Stimulated activated CD4-positive, alpha-beta T cell treated with anti-CD3 and anti-CD28 coated beads, Interleukin-2, amount 100 ng/mL, for 24 hours (primary cell): ENCODE measurements at places on chromosomes 3 and 15.

DNA sequence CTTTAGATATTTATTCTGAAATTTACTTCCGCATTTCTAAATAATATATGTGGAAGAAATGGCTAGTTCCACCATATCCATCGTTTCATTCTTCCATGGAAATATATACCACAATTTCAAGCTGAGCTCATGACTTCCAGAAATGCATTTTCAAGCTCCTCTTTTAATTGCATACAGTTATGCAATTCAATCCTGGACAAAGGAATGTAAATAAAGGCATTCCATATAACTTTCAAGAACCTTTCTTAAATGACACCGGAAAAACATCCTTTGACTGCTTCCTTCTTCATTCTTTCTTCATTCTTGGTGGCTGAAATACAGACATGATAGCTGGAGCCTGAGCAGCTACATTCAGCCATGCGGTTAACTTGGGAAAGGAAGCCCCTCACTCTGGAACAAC is 185.2 kb upstream of the GADL1 start:
- no peak for DNase-seq

DNA sequence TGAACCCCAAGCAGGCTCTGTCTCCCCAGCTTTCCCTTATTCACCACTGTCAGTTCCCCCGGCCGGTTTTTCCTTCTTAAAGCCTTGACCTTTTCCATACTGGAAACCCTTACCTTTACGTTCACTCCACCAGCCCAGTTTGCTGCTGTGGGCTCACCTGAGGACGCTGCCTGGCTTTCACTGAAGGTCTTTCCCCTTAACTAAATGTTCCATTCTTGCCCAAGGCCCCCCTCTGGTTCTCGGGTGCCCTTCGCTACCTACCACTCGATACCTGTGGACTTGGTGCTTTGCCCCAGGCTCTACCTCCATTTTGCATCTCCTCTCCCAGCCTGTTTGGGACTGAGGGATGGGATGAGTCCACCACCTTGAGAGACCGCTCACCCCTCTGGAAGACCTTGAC is 851 bp downstream of the AP2M1 start:
- DNase-seq, result no peak

DNA sequence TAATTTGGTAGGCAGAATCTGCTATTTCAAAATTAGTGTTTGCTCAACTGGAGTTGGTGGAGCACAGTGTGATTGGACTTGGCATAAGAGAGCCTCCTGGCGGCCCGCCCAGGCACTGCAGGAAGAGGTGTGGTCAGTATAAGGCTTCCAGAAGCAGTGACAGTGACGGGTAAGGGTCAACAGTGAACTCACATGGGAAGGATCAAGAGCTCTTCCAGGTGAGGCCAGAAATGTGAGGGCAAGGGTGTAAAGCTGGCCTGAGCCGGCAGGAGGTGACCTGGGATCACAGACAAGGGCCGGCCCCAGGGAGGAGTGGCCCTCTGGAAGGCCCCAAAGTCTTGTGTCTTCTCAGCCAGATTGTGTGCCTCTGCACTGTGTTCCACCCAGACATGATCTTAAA is 93.2 kb upstream of the RNF7 start:
- DNase-seq, result peak; percentile 74

DNA sequence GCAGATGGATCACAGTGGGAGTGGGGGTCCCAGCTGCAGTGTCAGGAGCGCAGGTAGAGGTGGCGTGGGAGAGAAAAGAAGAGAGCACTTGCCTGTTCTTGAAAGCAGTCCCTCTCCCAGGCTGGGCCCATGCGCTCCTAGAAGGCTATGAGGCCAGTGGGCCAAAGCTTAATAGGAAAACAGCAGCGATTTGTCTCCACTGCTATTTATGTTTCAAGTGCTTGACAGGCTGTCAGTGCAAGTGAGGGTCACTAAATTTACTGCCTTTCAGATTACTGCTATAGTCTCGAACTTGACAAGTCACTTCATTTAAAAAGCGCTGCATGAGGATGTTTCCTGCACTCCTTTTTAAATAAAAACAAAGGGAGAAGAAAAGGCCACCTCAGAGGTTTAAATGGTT is 239.5 kb downstream of the GAP43 start:
- no peak for DNase-seq

DNA sequence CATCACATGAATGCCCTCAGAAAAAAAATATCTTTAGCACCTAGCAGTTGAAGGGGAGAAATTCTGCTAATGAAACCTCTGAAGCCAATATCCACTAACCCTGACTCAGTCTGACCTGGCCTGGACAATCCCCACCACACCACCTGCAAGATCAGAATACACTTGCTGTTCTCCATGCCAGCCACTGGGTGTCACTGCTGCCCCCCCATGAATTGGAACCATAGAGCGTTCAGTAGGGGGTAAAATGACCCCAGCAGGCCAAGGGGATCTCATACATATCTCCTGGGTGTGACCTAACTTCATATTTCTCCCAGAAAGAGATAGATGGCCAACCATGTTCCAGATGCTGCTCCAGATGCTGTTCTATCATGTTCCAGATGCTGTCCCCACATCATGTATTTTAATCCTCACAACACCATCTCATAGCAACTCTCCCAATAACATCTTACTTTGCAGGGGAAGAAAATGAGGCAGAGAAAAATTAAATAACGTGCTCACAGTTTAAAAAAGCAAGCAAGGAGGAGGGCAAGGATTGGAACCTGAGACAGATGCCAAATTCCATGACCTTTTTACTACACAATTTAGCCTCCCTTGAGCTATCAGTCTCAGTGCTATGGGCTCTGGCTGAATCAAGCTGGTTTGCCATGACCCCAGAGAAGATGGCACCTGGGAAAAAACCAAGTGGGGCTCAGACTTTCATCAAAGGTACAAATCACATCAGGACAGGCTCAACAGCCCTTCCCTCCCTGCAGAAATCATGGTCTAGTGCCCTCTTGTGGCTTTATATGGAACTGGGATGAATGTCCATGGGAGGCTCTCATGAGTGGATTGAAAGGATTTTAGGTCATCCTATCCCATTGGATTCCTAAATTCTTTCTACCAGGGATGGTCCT is 12.4 kb downstream of the NTRK3 start:
- peak; percentile 44 for DNase-seq

DNA sequence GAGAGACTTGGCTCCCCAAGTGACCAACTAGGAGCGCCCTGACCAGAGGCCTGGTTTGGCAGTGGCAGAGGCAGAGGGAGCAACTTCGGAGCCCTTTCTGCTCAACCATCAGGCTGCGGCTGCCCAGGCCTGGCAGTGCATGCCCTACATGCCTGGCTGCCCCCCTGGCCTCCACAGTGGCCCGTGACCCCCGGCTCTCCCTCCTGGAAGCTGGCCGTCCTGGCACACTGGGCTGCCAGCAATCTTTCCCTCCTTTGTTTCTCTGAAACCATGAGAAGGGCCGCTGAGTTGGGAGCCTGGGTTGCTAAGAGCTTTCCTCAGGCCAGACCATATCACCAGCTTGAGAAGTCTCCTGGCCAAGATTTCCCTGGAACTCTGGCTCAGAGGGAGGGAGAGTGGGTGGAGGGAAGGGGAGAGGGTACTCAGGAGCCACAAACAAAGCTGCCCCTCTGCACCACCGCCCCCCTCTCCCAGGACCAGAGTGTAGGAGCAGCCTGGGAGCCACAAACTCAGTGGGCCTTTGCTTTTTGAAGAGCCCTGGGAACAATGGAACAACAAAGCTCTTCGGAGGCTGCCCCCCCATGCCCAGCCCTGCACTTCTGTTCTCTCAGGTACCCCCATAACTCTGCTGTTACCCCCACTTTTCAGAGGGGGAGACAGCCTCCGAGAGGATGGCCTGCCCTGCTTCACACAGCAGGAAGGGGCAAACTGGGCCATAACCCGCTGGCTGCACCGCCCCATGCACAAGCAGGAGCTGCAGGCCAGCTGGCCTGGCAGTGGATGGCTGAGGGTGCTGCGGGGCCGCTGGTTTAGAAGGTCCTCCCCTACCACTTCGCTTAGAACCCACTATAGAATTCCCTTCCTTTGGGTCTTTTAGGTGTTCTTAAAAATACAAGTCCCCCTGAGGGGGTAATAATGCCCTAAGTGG is 11.3 kb downstream of the CORO2B start:
- no peak for DNase-seq

GRCh38 chr3:48934333-48934991 is 15.8 kb downstream of the ARIH2 start:
- DNase-seq, result no peak

DNA sequence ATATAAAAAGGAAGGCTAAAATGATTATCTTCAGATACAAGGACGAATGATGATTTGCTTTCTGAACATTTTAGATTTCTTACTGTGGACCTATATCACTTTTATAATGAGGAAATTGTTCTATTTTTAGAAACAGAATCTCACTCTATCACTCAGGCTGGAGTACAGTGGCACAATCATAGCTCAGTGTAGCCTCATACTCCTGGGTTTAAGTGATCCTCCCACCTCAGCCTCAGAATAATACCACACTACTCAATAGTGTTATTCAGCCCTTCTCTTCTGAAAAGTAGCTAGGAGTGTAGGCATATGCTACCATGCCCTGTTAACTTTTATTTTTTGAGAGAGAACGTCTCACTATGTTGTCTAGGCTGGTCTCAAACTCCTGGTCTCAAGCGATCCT is 15.8 kb downstream of the DNAJC13 start:
- DNase-seq, result no peak

GRCh38 chr15:77851086-77851485 is 218.4 kb upstream of the LINGO1 start:
- DNase-seq, result no peak

- DNase-seq, result no peak
These were observed 142.8 kb upstream of the PLSCR5 start for GRCh38 chr3:146747928-146748327.

GRCh38 chr3:196232882-196233251 is 16.5 kb downstream of the SLC51A start:
- no peak for DNase-seq

DNA sequence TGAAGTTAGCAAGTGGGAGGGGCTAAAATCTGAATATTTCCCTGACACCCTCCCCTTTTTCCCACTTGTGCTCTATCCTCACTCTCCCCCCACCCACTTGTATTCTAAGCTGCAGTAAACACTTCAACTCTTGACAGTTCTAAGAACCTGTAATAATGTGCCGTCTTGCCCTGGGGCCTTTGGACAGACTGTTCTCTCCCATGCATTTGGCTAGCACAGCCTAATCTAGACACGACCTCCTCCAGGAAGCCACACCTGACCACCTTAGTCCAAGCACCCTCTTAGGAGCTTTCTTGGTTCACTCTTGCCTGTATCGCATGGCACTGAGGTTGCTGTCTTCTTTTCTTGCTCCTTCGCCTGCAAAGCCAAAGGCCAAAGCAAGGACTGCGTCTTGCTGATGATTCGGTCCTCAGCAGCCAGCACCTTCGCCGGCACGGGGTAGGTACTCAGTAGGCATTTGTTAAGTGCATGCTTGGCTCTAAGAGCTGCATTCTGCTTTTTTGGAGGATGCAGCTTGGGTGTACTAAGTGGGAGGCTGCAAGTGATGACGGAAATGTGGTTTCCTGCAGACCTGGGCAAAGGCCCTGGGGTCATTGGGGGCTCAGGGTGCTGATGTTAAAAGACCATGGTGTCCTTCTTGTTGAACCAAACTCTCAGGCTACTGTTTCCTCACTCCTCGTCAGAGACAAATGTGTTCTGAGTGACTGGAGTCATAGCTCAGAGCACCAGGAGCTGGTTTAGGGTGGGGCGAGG is 2.0 kb upstream of the ZNF710 start:
- no peak for DNase-seq

GRCh38 chr3:69384326-69384725 is 1.6 kb downstream of the FRMD4B start:
- no peak for DNase-seq

GRCh38 chr3:172771672-172772071 is 21.1 kb downstream of the ECT2 start:
- no peak for DNase-seq

DNA sequence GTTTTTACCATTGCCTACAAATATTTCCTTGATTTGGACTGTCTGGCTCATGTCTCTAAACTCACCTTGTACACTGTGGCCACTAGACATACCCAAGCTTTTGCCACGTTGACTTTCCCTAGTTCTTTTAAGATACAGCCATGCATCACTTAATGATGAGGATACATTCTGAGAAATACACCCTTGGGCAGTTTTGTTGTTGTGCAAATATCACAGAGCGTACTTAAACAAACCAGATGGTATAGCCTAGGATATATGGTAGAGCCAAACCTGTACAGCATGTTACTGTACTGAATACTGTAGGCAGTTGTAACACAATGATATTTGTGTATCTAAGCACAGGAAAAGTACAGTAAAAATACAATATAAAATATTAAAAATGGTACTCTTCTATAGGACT is 5.5 kb downstream of the ARHGEF26 start:
- DNase-seq, result no peak

GRCh38 chr3:43203022-43203421 is 83.3 kb upstream of the SNRK start:
- DNase-seq, result no peak

DNA sequence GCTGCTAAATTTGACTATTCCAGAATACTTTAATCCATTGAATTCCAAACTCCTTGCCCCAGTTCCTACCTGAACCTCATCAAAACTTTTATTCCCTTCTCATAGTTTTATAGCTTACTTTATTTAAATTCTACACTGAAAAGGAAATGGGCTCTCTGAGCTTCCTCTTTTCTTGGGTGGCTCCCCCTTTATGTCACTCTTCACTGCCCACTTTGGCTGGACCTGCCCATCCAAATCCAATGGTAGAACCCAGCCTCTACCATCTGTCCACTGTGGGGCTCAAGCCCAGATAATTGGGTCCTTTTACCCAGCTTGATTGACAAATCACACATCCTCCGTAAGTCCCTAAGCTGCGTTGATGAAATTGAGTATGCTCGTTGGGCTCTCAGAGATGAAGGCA is 216.5 kb downstream of the BBX start:
- DNase-seq, result no peak

GRCh38 chr3:49006408-49007067 is 653 bp upstream of the WDR6 start:
- DNase-seq, result no peak

DNA sequence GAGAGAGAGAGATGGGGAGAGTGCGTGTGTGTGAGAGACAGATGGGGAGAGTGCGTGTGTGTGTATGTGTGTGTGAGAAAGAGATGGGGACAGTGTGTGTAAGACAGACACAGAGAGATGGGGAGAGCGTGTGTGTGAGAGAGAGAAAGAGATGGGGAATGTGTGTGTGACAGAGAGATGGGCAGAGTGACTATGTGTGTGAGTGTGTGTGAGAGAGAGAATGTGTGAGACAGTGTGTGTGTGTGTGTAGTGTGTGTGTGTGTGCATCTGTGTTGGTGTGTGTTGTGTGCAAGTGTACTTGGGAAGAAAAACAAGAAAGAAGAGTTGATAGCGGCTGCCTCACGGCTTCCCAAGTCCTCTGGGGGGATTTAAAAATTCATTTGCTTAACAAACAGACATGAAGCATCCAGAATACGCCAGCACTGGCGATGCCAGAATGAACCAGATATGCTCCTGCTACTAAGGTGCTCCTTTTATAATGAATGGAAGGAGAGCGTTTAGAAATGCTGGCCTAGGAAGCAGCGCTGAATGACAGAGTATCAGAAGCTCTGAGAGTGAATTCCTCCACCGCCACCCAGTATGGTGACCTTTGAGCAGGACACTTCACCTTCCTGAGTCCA is 186.1 kb upstream of the TSC22D2 start:
- no peak for DNase-seq

- no peak for DNase-seq
These were observed 198.3 kb upstream of the TGFBR2 start for GRCh38 chr3:30408105-30408557.

- no peak for DNase-seq
These were observed 46.5 kb upstream of the LIMD1 start for GRCh38 chr3:45547764-45548680.

- DNase-seq, result no peak
These were observed 29.1 kb downstream of the CRYGS start for GRCh38 chr3:186515125-186515524.
